ENCODE measurements at places on chromosomes 1 and 21.

- no peak for DNase-seq
These were observed 105.8 kb upstream of the WLS start for GRCh38 chr1:68338081-68338480.

DNA sequence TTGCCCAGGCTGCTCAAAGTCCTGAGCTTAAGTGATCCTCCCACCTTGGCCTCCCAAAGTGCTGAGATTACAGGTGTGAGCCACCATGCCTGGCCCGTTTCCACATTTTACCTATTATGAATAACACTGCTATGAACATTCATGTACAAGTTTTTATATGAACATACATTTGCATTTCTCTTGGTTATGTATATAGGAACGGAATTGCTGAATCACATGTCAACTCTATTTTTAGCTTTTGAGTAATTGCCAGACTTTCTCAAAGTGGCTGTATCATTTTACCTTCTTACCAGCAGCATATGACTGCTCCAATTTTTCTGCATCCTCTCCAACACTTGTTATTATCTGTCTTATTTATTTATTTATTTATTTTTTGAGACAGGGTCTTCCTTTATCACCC lies 2.7 kb downstream of the SPATA21 start:
- DNase-seq = no peak

- no peak for DNase-seq
These were observed 35.6 kb downstream of the HSPG2 start for GRCh38 chr1:21901473-21901847.

DNA sequence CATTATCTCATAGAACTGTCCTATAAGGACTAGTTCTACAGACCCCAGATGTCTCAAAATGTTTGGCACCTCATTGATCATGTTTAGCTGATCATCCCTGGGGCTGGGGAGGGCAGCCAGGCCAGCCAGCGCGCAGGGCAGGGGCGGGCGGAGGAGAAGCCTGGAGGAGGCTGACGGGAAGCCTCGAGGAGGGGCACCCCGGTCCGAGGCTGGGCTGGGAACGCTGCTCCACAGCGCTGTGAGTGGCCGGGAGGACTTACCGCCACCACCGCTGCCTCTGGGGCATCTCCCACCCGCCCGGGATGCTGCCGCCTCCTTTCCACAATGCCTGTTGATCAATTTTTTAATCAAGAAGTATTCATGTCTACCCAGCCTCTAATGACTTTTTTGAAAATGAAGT lies 159.5 kb upstream of the GREM2 start:
- no peak for DNase-seq

DNA sequence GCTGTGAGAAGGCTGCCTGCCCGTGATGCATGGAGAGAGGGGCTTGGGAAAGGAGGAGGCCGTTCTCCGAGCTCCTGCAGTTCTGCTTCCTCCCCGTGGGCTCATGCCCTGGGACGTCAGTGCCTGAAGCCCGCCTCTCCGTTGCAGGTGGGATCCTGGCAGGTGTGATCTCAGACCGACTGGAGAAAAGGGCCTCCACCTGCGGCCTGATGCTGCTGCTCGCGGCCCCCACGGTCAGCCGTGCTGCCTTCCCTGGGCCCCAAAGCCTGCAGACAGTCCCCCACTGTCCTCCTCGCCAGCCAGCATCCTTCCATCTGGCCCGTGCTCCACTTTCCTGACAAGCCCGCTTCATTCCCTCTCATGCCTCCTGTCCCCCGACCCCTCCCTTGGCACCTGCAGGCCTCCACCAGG lies 50.9 kb downstream of the SLC37A1 start:
- no peak for DNase-seq

- DNase-seq = no peak
These were observed 55.8 kb downstream of the TRIM33 start for GRCh38 chr1:114455102-114455785.

All from T-helper 1 cell (primary cell).